Endothelial cell (in vitro differentiated cells): ENCODE measurements at places on chromosomes 2 and 18. TPM values are rescaled to one million over a fixed set of nuclear protein-coding genes. Genes with fewer than 3 reads are reported as not detected.

DNA sequence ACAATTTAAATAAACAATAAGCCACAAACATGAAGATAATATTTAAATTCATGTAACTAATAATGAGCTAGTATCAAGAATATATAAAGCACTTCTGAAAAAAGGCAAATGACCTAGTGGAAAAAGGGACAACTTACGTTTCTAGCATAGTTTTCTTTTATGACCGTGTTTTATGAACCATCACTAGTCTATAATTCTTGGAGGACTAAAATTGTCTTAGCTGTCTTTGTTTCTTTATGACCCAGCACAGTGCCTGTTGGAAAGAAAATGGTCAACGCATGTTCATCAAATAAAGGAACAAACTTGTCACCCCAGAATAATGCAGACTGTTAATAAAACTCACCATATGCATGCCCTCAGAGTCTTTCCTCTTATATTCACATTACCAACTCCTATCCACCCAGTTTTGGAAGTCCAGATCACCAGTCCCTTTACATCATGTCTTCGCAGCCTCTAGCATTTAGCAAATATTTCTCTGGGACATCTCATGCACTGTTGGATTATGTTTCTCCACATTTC is 57.4 kb upstream of the GRB14 start:
- no peaks in the 10 kb centered on the region for H3K27me3 ChIP-seq
- no peak overlapping the region for H3K4me3 ChIP-seq
- DNase-seq: no peak
- H3K4me1 ChIP-seq: no peaks in the 10 kb centered on the region

DNA sequence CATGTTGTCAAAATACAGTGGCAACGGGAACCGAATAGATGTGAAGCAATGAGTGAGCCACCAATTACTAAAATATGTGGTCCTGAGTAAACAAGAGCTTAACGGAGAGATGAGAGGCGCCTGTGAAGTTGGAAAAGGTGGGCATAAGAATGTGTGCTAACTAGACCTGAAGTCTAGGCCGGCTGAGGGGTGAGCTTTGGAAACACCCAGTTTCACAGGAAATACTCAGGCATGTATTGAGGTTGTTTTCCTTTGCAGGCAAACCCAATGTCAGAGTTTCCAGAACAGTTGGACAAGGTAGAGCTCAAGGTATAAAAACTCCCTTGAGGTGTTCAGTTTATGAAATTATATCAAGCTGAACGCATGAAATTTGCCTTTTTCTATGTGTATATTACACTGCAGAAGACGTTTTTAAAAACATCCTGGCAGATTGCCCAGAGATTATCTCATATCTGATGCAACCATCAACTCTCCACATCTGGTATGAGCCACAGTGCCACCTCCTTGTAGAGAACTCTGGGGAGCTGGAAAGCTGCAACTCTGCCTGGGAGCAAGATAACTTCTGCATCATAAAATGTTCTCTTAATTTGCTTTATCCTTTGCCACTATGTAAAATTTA is 3.9 kb upstream of the WDSUB1 start:
- H3K4me1 ChIP-seq: peaks cover 5% of the 10 kb centered on the region
- no peaks in the 10 kb centered on the region for H3K27me3 ChIP-seq
- H3K27ac ChIP-seq: no peak overlapping the region
- no peak for DNase-seq
- H3K4me3 ChIP-seq: no peak overlapping the region

IL36B gene
- not detected for total RNA-seq

DNA sequence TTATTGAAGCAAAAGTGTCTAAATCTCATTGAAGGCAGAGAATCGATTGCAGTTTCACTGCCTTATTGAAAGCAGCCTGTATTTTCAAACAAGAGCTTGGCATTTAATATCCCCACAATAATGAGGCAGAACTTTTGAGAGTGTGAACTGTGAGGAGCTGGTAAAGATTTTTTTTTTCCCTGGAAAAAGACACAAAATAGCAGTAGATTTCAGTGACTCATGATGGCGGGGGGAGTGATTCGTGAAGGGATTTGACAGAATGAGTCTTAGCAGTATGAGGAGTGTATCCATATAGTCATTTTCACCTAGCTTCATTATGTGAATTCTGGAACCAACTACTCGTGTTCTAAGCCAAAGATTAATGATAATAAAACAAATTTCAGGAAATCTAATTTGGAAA is 242.9 kb downstream of the ARL6IP6 start:
- H3K4me3 ChIP-seq: no peak overlapping the region
- H3K36me3 ChIP-seq: no peaks in the 10 kb centered on the region
- H3K4me1 ChIP-seq: no peaks in the 10 kb centered on the region
- no peak for DNase-seq

FBXO15 gene
- 5.4 TPM for total RNA-seq

DNA sequence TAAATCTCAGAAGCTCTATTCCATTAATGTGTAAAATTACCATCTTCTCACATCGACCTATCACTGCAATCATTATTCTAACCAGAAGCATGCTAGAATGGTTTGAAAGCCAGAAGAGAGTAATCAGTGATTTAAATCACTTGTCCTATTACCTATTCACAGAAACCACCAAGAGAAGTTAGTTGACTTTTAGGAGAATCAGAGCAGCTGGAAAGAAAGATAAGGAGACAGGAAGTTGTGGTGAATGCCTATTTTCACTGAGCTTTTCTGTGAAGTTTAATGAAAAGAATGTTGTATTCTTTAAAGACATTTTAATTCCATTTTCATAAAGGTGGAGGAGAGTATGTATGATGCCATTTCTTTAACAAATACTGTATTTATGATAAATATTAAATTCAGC is 352.6 kb upstream of the CRIM1 start:
- H3K27me3 ChIP-seq: peaks cover 3% of the 10 kb centered on the region
- no peak for DNase-seq
- peaks cover 41% of the 10 kb centered on the region for H3K4me1 ChIP-seq

- H3K4me1 ChIP-seq: peaks cover 27% of the 10 kb centered on the region
- H3K36me3 ChIP-seq: peaks cover 3% of the 10 kb centered on the region
- peak; percentile 21 for DNase-seq
- H3K4me3 ChIP-seq: peak overlapping the region; percentile 100
- H3K27me3 ChIP-seq: peaks cover 4% of the 10 kb centered on the region
Observed at GRCh38 chr18:62187543-62188510, 772 bp downstream of the RELCH start.

DNA sequence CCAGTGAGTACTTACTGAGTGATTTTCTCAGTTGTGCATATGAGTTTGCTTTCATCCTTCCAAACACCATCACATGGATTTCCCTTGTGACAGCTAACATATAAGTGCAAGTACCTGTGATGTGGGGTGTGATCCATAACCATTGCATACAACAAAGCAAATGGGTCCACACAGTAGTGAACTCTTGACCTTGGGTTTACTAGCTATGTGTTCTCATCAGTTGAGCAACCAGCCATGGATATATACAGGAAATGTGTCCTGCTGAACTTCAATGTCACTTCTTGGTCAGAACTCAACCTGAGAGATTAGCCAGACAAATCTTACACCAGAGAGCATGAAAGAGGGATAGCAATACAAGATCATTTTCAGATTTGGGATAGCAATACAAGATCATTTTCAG is 420.9 kb upstream of the KCNH7 start:
- H3K27ac ChIP-seq: no peak overlapping the region
- no peak overlapping the region for H3K4me3 ChIP-seq
- DNase-seq: no peak
- no peaks in the 10 kb centered on the region for H3K36me3 ChIP-seq

DNA sequence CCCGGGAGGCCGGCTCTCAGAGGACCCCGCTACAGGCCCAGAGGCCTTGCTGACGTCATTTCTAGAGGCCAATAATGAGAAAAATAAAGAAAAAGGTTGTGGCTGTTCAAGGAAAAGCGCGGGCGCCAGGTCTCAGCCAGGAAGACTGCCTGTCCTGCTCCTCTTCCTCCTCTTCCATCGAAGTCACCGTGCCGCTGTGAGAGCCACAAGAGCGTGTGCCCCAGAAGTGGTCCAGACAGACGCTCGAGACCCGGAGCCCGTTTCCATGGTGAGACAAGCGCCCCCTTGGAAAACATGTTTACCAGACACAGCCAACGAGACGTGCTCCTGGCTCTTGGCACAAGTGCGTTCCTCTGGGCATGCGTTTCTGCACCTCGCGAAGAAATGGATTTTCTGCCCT is 210.5 kb downstream of the HDAC4 start:
- no peak overlapping the region for H3K27ac ChIP-seq
- H3K4me3 ChIP-seq: no peak overlapping the region
- DNase-seq: no peak
- peaks cover 15% of the 10 kb centered on the region for H3K36me3 ChIP-seq
- H3K27me3 ChIP-seq: peaks cover 2% of the 10 kb centered on the region
- no peaks in the 10 kb centered on the region for H3K4me1 ChIP-seq

DNA sequence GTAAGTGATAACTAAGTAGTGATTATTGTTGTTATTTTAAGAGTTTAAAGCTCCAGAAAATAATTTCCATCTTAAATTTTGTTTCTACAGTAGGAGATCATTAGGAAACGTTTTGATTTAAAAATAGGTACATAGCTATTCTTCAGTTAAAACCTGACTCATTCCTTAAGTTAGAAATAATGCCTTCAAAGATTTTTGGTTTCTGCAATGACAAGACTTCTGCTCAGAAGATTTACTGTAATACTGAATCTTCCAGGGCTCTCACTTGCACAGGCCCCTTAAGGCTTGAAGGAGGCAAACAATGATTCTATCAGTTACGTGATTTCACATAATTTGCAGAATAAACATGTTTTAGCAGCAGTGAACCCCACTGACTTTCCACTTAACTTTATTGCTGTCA is 333.7 kb downstream of the RAD51AP2 start:
- H3K4me1 ChIP-seq: no peaks in the 10 kb centered on the region
- no peaks in the 10 kb centered on the region for H3K27me3 ChIP-seq
- DNase-seq: no peak
- H3K36me3 ChIP-seq: no peaks in the 10 kb centered on the region
- no peak overlapping the region for H3K4me3 ChIP-seq

SNORC gene
- 5.6 TPM for total RNA-seq

DNA sequence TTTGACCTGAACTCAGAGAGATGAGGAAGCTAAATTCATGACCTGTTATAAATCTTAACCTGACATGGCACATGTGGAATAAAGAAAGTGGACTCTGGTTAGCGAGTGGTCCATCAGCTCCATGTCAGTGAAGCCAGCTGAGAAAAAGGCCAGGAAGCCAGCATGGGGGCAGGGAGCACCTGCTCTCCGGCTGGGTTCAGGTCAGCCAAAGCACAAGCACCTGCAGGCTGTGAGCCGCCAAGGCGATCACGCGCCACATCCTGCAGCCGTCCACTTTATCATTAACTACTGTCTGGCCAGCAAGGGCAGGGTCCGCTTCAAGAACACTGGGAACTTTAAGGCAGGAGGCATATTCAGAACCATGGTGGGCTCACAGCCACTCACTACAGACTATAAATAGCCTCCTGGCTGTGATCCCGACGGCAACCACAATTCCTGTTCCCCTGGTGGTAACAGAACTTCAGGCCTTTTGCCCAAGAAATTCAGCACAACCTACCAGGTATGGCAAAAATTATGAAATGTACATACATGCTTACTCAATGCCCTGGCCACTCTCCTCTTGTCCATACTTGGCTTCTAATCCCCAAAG is 35.5 kb downstream of the ACVR1 start:
- H3K36me3 ChIP-seq: no peaks in the 10 kb centered on the region
- no peak overlapping the region for H3K27ac ChIP-seq
- no peak for DNase-seq
- H3K27me3 ChIP-seq: peaks cover 6% of the 10 kb centered on the region

- H3K4me3 ChIP-seq: no peak overlapping the region
- peaks cover 3% of the 10 kb centered on the region for H3K27me3 ChIP-seq
- peaks cover 4% of the 10 kb centered on the region for H3K36me3 ChIP-seq
- peaks cover 21% of the 10 kb centered on the region for H3K4me1 ChIP-seq
- no peak for DNase-seq
Observed at GRCh38 chr2:226773291-226773690, 26.3 kb downstream of the IRS1 start.

DNA sequence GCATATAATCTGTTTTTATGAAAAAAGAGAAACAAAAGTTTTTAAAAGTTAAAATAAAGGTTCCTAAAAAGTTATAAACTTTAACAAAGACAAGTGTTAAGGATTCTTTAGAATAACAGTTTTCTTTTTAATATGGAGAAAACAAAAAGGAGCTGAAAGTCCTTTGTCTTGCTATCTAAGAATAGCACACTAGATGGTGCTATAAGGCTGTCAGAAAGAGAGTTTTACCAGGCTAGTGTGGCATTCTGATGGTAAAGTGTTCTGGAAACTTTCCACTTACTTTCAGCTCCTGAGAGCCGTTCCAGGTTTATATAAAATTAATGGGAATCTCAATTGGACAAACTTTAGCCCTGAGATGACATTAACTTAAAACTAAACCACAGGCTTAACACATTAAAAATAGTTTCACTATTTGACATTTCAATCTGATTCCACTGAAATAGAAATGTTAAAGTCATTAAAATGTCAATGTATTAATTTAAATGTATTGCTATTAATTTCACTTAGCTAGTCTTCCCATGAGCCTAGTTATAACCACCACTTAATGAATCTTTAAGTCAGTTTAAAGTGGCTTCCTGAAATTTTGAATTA is 3.7 kb downstream of the FBXO48 start:
- no peak overlapping the region for H3K4me3 ChIP-seq
- peaks cover 6% of the 10 kb centered on the region for H3K4me1 ChIP-seq
- DNase-seq: no peak
- no peaks in the 10 kb centered on the region for H3K27me3 ChIP-seq

OTOF gene
- 0.13 TPM for total RNA-seq

DNA sequence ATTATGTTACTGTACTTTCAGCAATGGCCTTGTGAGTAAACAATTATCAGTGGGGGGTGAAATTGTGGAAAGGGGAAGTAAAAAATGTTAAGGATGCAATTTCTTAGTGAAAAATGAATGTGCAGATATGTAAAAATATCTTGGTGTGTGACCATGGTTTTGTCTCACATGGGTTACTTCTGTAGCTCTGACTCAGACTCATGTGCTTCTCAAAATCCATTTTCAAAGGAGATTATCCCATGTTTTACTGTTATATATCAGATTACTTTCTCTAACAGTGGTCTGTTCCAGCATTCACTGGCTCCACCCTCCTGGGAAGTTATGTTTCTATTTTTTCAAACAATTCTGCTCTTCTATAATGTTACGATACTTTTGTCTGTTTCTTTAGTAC is 298.2 kb upstream of the COL3A1 start:
- H3K36me3 ChIP-seq: no peaks in the 10 kb centered on the region
- no peaks in the 10 kb centered on the region for H3K27me3 ChIP-seq
- DNase-seq: no peak
- H3K4me1 ChIP-seq: no peaks in the 10 kb centered on the region

DNA sequence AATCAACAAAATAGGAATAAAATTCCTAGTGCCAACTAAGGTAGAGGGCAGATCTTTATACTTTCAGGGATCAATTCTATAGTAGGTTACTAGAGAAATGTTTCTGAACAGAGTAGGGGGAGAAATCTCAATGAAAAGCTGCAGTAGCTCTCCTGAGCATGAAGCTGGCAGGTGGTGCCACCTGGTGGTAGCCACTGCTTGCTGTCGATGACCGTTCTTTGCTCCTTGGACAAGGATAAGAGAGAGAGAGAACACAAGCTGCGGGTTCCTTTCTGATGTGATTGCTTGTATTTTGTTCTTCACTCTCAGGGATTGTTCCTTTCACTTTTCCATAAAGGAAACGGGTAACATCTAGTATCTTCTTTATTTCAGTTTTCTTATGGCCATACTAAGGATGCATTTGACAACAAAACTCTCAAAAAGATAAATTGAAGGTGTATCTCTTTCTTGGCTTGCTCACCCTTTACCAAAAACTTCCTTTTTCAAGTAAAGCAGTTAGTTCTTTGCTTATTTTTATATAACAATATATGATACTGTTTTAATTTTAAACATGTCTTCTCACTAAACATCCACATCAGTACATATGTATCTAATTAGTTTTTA is 18.6 kb upstream of the MRPL19 start:
- H3K4me1 ChIP-seq: no peaks in the 10 kb centered on the region
- no peak overlapping the region for H3K4me3 ChIP-seq
- no peak overlapping the region for H3K27ac ChIP-seq
- H3K36me3 ChIP-seq: no peaks in the 10 kb centered on the region
